Right renal cortex interstitium (tissue), 3 donors: ENCODE measurements at places on chromosomes 4 and X.

DNA sequence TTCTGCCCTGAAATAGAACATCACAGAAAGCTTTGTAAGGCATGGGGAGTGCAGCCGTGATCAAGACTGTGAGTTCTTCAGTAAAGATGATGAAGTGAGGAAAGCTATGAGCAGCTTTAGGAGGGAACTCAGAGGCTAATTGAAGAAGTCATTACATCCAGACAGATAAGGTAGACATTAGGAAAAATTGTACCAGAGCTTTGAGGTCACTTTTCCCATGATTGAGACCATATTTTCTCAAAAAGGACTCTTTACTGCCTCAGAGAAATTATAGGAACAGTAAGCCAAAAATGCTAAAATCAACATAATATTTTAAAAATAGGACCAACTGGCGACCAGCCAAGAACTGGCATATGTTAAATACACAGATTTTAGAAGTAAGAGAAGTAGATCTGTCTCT, 11.2 kb downstream of the CHST7 start:
- DNase-seq, result no peak

- DNase-seq, result no peak
These were observed 10.9 kb downstream of the AFAP1 start for GRCh38 chr4:7928711-7929110.

- DNase-seq, result no peak
These were observed 6.8 kb downstream of the SRPX2 start for GRCh38 chrX:100650841-100651240.

DNA sequence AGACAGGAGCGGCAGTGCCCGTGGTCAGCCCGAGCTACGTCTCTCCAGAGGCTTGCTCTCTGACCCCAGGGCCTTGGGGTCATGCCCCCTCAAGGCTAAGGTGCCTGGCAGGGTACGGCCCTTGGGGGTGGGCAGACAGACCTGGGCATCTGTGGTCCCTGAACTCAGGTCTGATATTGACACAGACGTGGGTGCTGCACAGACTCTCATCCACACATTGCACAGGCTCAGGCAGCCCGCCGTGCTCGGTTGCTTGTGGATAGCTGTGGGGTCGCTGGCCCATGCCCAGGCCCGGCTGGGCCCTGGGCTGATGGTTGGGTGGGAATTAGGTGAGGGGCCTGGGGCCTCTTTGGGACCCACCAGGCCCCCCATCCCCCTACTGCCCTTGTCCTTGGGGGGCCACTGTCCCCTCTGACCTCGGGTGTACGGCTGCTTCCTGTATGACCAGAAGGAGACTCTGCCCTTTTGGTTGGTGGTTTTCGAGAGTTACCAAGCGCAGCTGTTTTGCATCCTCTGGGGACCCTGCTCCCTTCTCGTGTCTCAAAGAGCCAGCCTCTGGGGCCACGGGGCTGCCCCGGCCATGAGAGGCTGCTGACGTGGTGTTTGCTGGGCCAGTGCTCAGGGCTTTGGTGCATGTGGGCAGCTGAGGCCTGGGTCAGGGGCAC, 10.1 kb downstream of the FGFRL1 start:
- no peak for DNase-seq

DNA sequence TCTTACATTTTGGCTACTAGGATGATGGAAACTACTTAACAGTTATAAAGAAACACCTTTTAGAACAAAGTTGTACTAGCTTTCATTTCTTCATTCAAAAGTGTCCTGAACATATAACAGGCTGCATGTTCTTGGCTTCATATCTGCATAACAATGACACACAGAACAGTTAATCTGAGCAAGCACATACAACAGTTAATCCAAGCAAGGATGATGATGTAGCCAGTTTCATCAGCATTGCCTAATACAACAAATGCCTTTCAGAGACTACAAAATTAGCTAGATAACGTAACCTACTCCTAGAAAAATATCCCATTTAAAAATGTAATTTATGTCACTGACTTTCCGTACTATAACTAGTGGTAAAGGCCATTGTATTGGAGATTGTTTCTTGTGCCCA, 182.1 kb downstream of the SCFD2 start:
- no peak for DNase-seq
